ENCODE measurements at places on chromosomes 2 and 18.

GRCh38 chr2:219406861-219407230 lies 11.3 kb upstream of the DES start:
- DNase-seq, result no peak

GRCh38 chr2:141618457-141618856 lies 512.4 kb downstream of the LRP1B start:
- no peak for DNase-seq

GRCh38 chr2:169771612-169772011 lies 27.1 kb upstream of the SSB start:
- no peak for DNase-seq

DNA sequence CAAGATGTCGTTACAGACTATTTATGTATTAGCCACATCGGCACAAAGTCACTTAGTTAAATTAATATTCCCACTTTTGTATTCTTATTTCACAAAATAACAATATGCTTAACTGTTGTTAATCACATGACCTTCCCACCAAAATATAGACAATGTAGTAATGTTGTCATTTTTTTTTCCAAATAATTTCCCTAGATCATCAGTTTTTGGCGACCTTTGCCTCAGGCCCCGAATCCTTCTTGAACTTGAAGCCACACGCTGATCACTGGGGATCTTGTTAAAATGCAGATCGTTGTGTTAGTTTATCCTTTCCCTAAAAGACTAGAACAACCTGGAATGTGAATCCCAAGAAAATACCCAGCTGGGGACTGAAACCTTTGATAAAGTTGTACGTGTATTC lies 497.6 kb downstream of the SUCLG1 start:
- DNase-seq, result no peak

DNA sequence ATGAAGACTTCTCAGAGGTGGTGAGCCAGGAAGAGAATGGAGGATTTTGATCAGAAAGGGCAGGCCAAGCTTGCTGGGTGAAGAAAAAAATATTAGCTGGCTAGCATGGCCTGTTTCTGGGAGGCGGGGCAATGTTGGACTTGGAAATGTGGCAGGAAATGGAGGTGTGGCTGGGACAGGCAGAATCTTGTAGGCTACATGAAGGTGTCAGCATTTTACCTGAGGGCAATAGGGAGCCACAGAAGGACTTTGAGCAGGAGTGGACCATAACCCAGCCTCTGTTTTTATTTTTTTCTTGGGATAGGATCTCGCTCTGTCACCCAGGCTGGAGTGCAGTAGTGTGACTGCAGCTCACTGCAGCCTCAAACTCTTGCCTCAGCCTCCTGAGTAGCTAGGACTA lies 31.7 kb downstream of the EMX1 start:
- DNase-seq, result no peak

GRCh38 chr2:23655934-23656596 lies 270.9 kb downstream of the ATAD2B start:
- no peak for DNase-seq

DNA sequence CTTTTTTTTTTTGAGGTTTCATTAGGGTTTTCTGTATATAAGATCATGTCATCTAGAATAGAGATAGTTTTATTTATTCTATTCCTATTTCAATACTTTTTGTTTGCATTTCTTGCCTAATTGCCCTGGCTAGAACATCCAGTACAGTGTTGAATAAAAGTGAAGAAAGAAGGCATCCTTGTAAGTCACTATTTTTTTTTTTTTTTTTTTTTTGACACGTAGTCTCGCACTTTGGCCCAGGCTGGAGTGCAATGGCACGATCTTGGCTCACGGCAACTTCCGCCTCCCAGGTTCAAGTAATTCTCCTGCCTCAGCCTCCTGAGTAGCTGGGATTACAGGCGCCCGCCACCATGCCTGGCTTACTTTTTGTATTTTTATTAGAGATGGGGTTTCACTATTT lies 27.8 kb upstream of the RANBP2 start:
- DNase-seq, result no peak

DNA sequence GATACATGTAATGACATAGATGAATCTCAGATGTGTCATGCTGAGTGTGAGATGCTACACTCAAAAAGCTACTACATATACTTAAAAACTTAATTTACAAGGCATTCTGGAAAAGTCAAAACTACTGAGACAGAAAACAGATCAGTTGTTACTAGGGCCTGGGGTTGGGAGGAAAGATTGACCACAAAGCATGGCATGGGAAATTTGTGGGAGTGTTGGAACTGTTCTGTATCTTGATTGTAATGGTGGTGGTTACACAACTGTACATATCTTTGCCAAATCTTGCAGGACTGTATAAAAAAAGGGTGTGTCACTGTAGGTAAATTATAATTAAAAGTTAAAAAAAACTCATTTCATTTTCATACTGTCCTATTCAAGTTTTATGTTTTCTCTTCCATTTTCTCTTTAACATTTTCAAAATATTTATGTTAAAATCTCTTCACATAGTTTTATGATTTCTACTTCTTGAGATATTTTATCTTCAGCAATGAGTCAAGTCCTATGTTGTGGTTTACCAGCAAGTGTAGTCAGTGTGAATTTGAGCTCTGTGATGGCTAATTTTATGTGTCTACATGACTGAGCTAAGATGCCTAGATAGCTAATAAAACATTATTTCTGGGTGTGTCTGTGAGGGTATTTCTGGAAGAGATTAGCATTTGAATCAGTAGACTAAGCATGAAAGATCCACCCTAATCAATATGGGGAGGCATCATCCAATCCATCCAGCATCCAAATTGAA lies 58.6 kb upstream of the VRK2 start:
- DNase-seq, result no peak

DNA sequence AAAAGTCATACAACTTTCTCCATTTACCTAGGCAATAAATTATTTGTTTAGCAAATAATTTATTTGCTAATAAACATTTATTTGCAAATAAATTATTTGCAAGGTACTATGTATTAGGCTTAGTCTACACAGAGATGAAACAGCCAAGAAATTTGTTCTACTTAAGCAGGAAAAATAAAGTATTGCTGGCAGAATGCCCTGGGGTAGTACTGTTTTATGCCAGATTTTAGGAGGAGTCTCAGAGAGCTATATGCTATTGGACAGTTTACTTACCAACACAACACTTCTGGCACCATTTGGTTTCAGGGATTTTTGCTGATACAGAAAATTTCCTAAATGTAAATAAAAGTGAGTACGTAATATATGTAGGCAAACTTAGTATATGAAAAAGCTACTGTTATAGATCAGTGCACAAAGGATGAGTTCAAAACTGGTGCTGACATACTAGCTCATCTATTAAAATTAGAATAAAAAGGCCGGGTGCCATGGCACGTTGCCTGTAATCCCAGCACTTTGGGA lies 23.2 kb upstream of the CDKL4 start:
- DNase-seq, result no peak

- DNase-seq, result no peak
These were observed 66.5 kb downstream of the DTNB start for GRCh38 chr2:25606892-25607291.

GRCh38 chr2:224442071-224442967 lies 40.4 kb upstream of the FAM124B start:
- no peak for DNase-seq

GRCh38 chr2:162676515-162676914 lies 162.1 kb downstream of the KCNH7 start:
- DNase-seq, result no peak

GRCh38 chr2:71190656-71191569 lies 36.0 kb downstream of the PAIP2B start:
- no peak for DNase-seq

GRCh38 chr2:71891719-71892422 lies 255.8 kb downstream of the CYP26B1 start:
- DNase-seq, result no peak

- no peak for DNase-seq
These were observed 204.6 kb downstream of the SP3 start for GRCh38 chr2:173760553-173760952.

DNA sequence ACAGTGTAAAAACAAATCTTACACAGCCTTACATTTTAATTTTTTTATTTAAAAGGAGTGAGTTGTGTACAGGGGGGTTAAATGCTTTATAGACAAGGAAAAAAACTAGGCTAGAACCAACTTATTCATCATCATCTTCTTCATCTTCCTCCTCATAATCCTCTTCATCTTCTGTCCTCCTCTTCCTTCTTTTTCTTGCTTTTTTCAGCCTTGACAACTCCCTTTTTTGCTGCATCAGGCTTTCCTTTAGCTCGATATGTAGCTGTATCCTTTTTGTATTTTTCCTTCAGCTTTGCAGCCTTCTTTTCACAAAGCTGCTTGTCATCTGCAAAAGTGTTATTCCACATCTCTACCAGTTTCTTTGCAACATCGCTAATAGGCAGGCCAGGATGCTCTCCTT lies 113.6 kb upstream of the SP5 start:
- DNase-seq, result no peak

- DNase-seq, result no peak
These were observed 176.0 kb downstream of the THADA start for GRCh38 chr2:43419876-43420275.

DNA sequence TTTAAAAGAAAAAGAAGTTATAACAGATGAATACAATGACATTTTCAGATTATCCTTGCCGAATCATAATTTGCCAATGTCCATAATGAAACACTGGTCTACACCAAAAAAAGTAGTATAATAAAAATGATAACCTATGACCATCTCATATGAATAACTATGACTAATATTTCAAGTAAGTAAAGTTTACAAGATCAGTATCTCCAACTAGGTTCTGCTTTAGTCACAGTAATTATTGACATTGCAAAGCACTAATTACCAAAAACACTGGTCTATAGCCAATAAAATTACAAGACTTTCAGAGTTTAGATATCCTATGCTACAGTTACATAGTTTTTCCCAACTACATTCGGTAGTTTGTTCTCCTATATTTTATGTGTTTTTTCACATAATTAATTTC lies 136.7 kb downstream of the MEMO1 start:
- DNase-seq, result no peak

GRCh38 chr2:55109219-55109891 lies 59.1 kb upstream of the RTN4 start:
- no peak for DNase-seq

DNA sequence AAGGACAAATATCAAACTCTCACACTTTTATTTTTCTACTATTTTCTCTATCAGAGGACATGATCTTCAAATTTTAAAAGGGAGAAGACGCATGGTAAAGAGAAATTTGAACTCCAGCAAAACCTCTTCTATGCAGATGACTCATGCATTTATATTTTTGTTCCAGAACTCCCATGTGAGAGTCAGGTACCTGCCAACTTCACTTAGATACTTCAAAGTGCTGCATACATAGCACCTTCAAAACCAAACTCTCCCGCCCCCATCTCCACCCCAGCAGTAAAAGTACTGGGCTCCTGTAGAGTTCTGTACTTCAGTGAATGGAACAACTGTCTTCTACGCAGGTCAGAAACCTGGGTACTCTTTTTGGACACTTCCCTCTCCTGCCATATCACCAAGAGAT lies 398.3 kb downstream of the TGIF1 start:
- DNase-seq, result no peak

- no peak for DNase-seq
These were observed 42.4 kb downstream of the XDH start for GRCh38 chr2:31372097-31372496.

DNA sequence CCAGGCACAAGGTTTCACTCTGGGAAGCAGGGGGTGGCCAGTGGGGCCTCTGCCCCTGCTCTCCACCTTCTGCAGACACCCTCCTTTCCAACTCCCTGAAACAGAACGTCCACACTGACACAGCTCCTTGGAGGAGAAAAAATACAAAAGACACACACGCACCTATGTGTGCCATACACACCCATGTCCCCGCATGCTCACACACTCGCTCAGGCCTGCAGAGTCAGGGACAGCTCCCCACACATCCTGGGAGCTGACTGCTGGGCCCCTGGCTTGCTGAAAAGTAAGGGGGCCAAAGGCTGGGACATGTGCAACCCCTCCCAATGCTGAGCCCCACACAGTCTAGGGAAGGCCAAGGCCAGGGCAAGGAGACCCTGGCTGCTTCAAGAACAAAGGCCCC lies 200.5 kb downstream of the TNS1 start:
- DNase-seq, result no peak

DNA sequence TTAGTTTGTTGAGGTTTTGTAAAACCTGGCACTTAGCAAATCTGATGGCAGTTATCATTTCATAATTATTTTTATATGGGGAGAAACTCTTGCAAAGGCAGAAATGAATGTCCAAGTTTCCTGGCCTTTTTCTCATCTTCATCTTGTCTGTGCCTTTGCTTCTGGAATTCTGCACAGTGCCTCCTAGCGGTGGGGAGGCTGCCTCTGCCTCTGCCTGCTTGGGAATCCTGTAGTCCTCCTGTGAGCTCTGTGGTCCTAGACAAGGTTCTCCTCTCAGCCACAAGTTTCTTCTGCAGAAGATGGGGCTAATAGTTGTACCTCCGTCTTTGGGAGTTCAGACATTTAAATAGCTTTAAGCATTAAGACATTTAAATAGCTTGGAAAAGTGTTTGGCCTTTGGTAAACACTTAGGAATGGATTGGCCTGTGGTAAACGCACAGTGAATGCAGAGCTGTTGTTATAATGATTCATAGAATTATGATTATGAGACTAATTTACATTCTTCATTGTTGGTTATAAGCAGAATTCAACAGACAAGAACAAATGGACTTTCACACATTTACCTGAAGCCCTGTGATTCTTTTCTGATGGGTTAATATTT lies 101.2 kb downstream of the ZNF236 start:
- no peak for DNase-seq

DNA sequence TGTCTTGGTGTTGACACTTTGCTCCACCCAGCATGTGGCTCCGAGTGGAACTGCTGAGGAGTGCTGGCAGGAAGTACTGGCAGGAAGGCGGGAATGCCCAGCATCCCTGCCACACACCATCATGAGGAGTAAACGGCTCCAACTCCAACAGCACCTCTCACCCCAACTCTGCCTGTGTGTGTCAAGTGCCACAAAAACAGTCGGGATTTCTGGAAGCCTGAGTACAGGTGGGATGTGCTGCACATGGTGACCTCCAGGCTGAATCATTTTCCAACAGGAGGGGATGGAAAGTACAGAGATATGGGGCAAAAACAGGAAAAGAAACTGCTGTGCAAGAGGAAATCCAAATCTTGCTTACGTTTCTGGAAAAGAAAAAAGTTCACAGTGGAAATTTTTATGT lies 53.6 kb downstream of the PARD6G start:
- no peak for DNase-seq

DNA sequence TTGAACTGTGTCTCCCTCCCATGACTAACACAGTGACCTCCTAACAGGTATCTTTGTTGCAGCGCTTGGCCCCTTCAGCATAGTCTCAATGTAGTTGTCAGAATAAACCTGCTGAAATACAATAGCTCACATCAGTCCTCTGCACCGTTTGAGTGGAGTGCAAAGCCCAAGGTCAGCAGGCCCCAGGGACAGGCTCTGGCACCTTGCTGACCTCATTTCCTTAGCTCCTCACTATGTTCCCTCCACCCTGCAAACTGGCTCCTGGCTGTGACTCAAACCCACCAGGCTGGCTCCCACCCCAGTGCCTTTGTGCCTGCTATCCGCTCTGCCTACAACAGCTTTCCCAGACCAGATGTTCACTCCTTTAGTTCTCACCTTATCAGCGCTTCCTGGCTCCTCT lies 146.7 kb downstream of the LRATD1 start:
- DNase-seq, result no peak

DNA sequence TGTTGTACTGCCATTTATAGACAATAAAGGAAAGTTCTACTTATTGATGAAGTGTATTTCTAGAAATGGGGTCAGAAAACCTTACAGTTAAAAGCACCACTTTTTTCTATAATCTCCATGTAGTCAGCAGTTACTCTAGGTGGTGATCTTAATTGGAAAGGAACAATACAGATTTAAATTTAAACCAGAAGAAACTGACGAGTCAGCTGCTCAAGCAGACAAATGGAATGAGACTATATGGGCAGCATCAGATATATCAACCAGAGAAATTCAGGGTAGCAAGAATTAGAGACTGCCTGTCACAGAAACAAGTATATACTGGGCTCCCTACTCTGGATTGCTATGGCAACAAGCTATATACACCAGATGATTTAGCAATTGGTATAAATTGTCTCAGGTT lies 99.6 kb upstream of the SCG2 start:
- DNase-seq, result no peak
